T-helper 2 cell (primary cell): ENCODE measurements at places on chromosomes 6 and 20.
A peak's percentile ranks its signal among the peaks of the same experiment; 100 is the strongest.

DNA sequence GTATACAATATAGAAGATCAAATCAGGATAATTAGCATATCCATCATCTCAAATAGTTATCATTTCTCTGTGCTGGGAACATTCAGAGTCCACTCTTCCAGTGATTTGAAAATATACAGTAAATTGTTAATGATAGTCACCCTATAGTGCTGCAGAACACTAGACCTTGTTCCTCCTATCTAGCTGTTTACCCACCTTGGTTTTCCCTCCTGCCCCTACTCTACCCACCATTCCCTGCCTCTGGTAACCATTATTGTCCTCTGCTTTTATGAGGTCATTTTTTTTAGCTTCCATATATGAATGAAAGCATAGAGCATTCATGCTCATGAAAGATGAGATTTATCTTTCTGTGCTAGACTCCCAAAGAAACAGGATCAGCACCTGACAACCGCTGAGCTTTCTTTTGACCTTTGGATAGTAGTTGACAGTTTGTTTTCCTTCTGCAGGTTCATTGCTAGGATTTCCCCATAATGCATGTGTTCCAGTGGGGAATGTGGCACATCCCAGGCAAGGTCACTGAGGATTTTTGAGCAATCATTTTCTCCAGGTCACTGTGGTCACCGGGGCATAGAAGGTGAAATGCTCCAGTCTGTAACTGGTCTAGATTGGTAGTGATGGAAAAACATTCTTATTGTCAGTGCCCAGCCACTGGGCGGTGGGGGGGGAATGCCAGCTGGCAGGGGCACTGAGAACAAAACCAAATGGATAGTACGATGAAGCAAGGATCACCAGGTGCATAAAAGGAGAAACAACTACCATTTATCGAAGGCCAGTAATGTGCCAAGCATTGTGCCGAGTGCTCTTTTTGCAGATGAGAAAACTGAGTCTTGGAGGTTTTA, 33.6 kb upstream of the BCAS1 start:
- no peak for DNase-seq

GRCh38 chr20:36271639-36272546, 34.2 kb upstream of the DLGAP4 start:
- no peak for DNase-seq

GRCh38 chr20:59813126-59813947, 120.1 kb downstream of the SYCP2 start:
- DNase-seq = no peak

DNA sequence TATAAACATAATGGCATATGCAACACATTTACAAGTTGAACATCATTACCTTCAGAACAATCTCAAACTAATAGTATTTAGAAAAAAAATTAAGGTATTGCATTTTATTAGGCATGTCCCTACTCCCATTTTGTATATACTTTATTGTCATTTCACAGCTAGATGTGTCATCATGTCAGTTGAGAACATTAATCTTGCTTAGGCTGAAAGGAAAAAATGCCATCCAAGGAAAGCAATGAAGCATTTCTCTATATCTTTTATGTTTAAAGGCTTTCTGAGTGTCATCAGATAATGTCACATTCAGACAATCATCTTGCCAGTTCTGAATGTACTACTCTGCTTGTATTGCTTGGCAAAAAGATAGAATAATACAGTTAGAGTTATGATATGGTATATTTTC, 228.8 kb upstream of the THEMIS start:
- no peak for DNase-seq

GRCh38 chr20:48606172-48606840, 221.5 kb downstream of the PREX1 start:
- no peak for DNase-seq

DNA sequence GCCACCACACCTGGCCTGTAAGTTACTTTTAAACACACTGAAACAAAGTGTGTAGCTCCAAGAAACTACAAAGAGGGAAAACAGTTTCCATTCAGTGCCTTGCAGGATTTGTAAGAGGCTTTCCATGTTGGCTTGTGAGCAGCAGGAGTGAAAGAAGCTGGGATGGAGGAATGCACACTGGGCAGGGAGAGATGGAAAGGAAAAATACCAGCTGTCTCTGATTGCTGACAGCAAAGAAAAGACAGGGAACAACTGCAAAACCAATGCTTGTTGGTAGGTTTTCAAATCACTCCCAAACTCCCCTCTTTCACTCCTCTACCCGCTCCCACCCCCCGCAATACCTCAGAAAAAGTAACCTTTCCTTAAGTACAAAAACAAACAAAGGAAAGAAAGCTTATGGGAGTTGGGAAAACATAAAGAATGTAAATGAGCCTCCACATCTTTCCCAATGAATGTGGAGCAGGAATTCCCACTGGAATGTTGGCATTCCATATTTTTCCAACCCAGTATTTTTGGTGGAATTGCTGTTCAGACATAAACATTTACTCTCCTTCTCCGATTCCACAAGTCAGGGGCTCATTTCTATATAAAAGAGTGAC, 166.1 kb downstream of the THBS2 start:
- no peak for DNase-seq

- DNase-seq = no peak
Measured at GRCh38 chr20:3250091-3250504, 11.1 kb upstream of the SLC4A11 start.

GRCh38 chr20:31485450-31486339, 10.6 kb downstream of the REM1 start:
- DNase-seq = no peak

- no peak for DNase-seq
Measured at GRCh38 chr20:10721137-10721896, 47.5 kb upstream of the JAG1 start.

GRCh38 chr6:159044899-159045727, at the start of gene TAGAP:
Gene TAGAP (minus strand): TSS chr6:159044991. CDS start chr6:159044146, 845 bp downstream.
- peak; percentile 82 for DNase-seq

DNA sequence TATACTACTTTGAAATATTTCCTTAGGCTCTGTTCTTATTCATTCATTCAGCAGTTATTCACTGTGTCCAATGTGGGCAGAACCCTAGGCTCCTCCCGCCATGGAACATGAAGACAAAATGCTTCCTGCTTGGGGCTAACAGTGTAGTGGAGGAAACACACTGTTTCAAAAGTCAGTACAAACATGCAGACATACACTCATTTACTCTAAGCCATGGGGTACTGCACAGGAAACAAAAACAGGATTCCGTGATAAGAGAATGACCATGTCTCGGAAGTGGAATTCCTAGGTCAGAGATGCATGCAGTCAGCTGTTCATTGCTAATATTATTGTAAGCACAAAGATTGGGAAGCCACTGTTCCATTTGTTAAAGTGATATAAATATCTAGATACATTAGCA, 18.4 kb upstream of the FAM209A start:
- DNase-seq = no peak

DNA sequence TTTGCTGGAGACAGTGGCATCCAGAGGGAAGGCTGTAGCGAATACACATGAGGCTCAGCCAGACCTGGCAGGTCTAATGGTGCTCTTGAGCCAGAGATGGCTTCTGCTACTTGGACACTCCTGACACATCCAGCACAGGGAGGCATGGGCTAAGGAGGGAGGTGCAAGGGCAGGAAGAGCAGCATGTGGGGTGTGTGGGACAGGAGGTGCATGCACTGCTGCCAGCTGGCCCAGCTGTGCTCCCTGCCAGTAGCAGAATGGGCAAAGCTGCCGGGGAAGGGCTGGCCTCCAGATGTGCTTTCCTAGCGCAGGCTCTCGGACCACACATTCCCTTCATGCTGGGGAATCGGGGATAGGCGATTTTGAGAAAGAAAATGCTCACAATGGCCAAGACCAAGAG, 309.2 kb downstream of the CDC5L start:
- no peak for DNase-seq

- DNase-seq = no peak
Measured at GRCh38 chr6:71396410-71396801, 107.8 kb downstream of the OGFRL1 start.

DNA sequence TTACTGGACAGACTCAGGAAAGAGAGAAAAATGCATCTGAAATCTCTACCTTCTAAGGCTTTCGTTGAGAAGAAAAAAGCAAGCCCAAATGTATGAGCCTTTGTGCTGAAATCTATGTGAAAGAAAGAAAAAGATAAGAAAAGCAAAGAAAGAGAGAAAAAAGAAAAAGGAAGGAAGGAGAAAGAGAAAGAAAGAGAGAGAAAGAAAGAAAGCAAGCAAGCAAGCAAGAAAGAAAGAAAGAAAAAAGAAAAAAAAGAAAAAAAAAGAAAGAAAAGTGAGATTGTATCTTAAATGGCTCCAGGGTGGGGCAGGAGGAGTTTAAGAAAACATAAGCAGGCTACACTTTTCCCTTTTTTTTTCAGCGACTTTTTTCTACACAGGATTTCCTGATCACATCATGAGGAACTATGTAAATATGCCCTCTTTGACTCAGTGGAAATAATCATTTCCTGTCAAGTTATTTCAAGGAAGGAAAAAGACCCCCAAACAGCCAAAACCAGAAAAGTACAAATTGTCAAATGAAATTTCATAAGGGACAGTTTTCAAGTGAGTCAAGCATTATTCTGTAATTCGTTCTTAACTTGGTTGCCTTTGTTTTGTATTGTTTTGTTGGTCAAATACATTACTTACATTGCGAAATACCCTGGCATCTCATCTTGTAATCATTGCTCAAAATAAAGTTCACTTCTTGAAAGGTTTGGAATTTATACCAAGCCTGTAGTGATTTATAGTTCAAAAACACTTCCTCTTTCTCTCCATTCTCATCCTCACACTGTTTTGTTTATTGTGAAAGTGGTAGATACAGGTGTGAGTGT, 79.5 kb upstream of the RNF217 start:
- DNase-seq = no peak

DNA sequence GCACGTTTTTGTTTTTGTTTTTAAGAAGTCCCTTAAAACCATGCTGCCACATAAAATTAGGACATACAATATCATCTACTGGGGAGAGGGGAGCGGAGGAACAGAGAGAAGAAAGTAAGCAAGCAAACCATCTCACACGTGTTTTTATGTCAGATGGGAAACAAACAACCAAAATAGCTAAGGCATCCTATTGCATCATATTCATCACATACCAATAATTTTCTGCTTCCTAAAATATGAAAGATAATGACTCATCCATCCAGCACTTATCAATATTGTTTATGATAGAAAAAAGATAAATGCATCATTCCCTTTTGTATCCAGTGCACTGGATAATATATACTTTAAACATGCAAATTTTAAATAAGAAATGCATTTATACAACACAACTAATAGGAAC, 329.6 kb downstream of the RNGTT start:
- DNase-seq = no peak

DNA sequence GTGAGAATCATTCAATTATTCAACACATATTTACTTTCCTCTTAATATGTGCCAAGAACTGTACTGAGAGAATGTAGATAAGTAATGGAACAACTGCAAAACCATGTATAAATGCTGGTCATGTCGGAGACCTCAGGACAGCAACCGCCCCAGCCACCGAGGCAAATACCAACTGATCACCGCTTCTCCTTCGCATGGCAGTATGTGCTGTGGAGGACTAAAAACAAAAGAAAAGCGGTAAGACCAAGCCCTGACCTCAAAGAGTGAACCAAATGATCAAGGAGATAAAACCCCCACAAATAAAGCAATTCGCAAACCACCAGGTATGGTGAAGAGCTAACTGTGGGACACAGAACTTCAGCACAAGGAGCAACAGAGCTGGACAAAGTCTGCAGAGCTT, 104.3 kb downstream of the TRERF1 start:
- DNase-seq = no peak

- no peak for DNase-seq
Measured at GRCh38 chr6:44629636-44630035, 242.1 kb downstream of the CDC5L start.

DNA sequence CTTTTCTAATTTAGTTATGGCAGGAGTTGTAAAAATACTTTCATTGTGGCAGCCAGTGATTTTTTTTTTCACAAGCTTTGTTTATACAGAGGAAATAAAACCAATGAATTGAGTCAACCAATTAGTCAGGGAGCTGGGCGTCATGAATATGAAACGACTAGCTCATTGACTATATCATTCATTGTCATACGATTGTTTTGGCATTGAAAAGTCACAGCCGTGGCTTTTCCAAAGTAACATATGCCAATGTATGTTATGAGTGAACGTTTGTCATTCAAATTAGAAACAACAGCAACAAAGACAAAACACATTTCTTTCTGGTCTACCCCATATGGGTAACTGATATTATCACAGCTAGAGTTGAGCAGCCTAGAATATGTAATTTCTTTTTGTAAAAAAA, 810.6 kb downstream of the EPHA7 start:
- no peak for DNase-seq

- DNase-seq = no peak
Measured at GRCh38 chr6:142975365-142975764, 30.4 kb upstream of the HIVEP2 start.

- DNase-seq = no peak
Measured at GRCh38 chr20:2485080-2485479, 14.5 kb upstream of the SNRPB start.

- DNase-seq = no peak
Measured at GRCh38 chr6:6584310-6585002, 4.1 kb upstream of the LY86 start.

DNA sequence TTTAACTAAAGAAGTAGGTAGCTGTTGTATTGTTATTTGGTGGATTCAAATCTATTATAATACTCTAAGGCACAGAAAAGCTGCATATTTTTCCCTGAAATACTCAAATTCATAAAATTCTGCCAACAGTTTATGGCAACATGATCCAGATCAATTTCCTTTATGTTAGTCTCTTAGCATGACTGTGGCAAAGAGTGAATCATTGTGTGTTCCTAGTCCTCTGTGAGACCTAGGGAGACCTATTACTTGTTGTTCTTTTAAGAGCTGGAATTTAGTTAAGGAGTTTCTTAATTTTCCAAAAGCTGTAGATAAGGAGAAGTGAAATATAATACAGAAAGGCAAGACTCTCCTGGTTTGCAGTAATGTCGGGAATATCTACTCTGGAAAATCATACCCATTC, 149.6 kb downstream of the RIMS1 start:
- DNase-seq = no peak

DNA sequence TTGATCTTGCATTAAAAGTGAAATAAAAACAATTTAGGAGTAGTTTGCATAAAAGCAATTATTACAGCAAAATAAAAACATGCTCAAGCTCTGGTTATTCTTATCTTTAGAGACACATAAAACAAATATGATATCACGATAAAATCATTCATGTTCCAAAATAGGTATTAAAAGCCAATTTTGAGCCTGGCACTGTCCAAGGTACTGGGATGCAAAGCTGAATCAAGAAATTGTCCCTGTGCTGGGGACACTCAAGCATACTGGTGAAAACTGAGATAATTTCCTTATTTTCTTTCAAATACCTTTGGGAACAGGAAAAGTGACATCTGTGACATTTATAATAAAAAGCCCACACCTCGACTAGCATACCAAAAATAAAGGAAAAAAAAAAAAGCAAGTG, 931 bp upstream of the MTCL3 start:
- no peak for DNase-seq

GRCh38 chr6:107707346-107708275, 116.5 kb downstream of the SCML4 start:
- no peak for DNase-seq

- no peak for DNase-seq
Measured at GRCh38 chr6:81938014-81938856, 185.8 kb upstream of the TENT5A start.

- DNase-seq = no peak
Measured at GRCh38 chr6:125258651-125259353, 43.0 kb downstream of the HDDC2 start.
